NCI-H510A (cell line): ENCODE measurements at places on chromosomes 3 and 15.

GRCh38 chr15:52496776-52497470 lies 31.8 kb downstream of the MYO5A start:
- DNase-seq: no peak

DNA sequence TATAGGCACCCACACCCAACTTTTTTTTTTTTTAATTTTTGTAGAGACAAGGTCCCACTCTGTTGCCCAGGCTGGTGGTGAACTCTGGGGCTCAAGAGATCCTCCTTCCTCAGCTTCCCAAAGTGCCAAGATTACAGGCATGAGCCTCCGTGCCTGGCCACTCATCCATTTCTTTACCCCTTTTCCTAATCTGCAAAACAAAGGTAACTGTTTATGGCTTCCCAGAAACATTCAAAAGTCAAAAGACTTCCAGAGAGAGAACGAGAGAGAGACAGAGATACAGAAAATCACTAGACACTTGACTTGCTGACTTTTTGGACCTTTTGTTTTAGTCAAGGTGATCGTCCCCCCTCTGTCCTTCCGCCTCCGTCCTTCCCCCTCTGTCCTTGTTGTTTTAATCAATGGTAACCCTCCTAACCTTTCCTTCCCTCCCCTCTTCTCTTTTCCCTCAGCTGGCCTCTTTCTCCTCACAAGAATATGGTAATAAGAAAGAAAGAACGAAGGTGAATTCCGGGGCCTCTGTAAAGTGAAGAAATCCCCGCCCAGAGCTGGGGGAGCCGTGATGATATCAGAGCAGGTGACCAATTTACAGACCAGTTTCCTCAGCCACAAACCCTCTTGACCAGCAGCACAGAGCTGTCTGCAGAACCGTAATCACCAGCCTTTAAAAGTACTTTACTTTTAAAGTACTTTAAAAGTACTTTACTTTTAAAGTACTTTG lies 21.9 kb downstream of the KLHL6 start:
- no peak for DNase-seq

DNA sequence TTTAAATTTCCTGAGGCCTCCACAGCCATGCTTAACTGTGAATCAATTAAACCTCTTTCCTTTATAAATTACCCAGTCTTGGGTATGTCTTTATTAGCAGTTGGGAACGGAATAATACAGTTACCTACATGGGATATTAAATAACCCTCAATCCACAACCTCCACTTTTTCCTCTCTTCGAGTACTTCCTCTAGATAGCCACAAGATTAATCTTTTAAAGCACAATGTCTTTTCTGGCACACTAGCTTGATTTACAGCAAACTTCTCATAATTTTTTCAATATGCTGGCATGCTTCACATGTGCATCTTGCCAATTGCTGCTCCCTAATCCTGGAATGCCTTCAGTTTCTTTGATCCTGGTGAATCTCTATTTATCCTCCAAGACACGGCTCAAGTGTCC lies 92.2 kb downstream of the P2RY1 start:
- DNase-seq: no peak

DNA sequence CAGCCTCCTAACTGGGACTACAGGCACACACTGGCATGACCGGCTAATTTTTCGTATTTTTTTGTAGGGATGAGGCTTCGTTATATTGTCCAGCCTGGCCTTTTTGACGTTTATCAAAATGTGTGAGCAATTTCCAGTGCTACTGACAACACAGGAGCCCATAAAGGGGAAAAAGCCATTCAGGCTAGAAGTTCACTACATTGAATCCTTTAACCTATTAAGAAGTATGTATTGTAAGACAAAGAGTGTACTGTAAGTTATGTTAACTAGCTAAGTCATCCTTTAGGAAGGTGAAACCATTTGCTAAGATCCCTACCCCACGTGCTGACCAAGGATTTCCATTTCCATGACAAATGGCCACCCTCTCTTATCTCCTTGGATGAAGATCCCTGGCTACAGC lies 156.8 kb downstream of the FOXB1 start:
- DNase-seq: no peak

GRCh38 chr3:123883111-123883510 lies 1.0 kb downstream of the MYLK start:
- DNase-seq: no peak

DNA sequence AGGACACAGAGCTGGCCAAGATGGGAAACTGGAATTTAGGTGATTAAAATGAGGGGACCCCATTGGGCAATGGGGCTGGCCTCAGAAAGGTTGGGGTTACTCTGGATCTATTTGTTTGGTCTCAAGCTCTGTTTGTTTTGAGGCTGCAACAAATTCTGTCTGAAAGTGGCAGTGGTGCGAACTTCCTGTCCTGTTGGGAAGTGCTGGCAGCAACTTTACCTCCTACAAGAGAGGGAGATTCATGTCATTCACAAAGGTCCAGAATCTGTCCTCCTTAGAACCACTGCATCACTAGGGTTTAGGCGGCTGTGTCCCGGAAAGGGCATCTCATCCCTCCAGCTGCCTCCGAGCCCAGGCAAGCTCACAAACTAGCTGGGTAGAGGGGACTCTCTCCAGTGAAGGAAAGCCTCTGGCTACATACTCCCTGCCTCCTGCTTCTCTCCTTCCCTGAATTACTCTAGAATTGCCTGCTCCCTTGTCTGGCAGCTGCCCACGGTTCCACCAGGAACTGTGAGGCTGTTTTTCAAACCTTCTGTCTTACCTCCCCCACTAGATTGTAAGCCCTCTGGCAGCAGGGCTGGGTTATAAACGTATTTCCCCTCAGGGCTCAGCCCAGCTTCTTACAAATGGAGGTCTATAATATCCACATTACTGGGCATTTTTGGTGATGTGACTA lies 23.6 kb downstream of the MEGF11 start:
- no peak for DNase-seq
